ENCODE measurements at places on chromosomes 13 and 19.
A peak's percentile ranks its signal among the peaks of the same experiment; 100 is the strongest.

- no peak for DNase-seq
Observed at GRCh38 chr19:16836115-16837034, 7.2 kb downstream of the SIN3B start.

DNA sequence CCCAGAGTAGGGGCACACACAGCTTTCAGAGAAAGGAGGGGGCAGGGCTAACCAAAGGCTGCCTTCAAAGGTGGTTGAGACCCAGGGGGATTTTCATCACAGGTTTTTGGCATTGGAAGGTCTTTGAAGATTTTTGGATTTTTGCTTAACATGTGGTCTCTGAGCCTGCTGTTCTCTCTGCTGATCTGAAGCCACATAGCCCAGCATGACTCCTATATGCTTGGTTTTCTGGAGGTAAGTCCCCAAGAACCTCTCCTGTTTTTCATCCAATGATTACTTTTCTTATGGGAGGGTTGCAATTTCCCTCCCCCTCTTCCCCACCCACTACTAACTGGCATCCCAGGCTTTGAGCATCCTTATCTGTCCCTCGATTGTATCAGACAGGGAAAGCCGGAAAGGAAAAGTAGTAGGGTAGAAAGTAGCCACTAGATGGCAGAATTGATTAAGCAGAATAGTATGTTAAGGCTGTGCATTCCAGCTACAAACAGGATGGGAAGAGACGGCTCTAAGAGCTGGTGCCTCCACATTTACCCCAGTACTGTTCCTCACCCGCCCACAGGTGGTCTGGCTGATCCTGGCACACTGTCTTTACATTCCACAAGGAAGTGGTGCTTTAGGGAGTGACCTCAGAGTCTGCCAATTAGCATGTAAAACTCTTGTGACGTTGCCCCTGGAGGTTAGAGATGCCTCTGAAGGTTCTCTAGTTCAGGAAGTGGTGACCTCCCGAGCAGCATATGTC, 218.9 kb upstream of the EDNRB start:
- no peak for DNase-seq

DNA sequence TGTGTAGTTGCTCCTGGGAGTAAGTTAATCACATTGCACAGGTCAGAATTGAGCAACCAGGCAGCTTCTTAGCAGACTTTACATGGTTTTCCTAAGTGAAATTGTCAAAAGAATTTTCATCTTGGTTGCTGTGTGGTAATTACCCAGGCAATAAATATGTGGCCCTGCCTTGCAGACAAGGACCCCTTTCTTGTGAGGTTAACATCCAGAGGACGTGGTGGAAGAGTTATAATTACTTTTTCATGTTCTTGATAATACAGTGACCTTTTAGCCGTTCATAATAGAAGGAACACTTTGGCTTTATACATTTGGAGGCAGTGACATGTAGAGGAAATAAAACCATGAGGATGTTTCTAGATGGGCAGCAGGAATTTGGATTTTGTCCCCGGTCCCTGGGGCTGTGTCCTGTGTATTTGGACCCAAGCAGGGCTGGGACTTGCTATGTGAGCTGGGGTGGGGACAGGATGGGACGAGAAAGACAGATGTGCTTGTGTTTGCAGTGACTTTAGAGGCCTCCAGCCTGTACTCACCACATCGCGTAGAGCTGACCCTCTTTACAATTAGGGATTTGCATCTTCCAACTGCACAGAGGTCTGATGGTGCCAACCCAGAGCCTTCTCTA, 156.2 kb downstream of the STK24 start:
- no peak for DNase-seq

- DNase-seq: no peak
Observed at GRCh38 chr13:31756346-31756745, 17.0 kb downstream of the RXFP2 start.

- no peak for DNase-seq
Observed at GRCh38 chr13:93230261-93230855, 3.8 kb downstream of the GPC6 start.

DNA sequence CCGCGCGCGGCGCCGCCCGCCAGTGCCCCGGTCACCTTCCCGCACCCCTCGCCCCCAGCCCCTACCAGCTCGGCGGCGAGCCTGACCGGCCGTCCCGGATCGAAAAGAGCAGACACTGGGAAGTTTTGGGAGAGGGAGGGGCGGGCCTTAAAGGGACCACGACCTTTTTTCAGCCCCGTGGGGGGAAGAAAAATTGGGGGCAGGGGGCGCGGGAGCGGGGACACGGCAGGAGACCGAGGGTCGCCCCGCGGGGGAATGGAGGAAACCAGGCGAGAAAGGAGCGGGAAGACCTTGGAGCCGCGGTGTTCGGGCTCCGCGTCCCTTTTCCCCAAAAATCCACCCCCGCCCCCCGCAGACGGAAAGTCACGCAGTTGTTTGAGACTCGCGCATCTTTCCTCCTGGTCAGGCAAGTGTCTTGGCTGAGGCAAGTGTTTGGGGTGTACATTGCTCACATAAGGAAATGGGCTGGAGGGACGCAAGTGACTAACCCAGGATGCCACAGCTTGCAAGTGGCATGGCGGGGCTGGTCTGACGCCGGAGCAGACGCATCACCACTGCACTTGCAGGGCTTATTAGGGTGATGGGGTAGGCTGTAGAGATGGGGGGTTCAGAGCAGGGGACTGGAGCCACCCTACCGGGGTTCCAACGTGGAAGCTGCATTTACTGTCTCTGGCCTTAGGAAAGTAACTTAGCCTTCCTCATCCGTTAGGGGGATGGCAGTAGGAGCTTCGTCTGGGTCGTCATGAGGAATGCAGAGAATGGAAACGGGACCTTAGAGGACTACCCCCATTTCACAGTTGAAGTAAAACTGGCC, 2.7 kb upstream of the HNRNPL start:
- peak; percentile 54 for DNase-seq

GRCh38 chr19:53045536-53045935, 996 bp downstream of the ERVV-2 start:
- DNase-seq: no peak

DNA sequence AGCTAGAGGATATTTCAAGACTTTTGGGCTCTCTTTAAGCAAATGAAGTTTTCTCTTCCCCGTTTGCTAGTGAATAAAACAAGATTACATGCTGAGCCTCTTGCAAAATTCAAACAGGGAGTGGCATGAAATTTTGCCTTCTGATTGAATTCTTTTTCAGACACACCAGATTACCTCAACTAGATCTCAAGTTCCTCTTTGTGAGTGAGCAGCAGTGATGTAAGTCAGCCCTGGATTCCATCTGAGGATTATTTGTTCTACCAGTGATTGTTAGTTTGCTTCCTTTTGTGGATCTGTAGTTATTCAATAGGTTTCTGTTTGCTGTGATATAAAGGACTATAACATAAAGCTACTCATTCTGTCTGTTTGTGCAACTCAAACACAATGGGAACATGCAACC, 407.7 kb downstream of the LMO7 start:
- DNase-seq: no peak

- DNase-seq: no peak
Observed at GRCh38 chr19:31450696-31451095, 101.5 kb upstream of the TSHZ3 start.

GRCh38 chr13:54368387-54368786, 1339.8 kb downstream of the OLFM4 start:
- no peak for DNase-seq

DNA sequence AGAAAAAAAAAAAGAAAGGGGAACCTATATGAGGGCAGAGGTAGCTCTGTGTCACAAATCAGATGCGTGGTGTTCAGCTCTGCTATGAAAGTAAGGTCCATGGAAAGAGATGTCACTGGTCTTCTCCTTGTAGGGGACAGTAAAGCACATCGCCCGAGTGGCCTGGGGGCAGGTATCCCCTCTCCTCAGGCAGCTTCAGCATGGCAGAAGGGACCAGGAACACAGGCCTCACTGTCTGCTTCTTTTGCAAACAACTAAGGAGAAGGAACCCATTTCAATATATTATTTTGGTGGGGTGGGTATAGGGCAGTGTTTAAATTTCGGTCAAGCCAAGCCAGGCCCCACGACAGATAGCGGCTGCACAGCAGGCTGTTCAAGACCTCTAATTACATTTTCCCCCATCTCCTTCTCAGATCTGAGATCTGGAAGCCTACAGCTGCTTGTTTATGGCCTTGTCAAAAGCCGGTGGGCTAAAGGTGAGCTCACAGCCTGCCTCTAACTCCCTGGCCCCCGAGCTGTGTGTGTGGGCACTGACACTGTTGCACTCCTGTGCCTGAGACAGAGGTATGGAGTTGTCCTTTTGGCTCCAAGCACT, 72.8 kb downstream of the HSPH1 start:
- DNase-seq: no peak

- DNase-seq: no peak
Observed at GRCh38 chr19:30178721-30179402, 193.3 kb upstream of the ZNF536 start.

DNA sequence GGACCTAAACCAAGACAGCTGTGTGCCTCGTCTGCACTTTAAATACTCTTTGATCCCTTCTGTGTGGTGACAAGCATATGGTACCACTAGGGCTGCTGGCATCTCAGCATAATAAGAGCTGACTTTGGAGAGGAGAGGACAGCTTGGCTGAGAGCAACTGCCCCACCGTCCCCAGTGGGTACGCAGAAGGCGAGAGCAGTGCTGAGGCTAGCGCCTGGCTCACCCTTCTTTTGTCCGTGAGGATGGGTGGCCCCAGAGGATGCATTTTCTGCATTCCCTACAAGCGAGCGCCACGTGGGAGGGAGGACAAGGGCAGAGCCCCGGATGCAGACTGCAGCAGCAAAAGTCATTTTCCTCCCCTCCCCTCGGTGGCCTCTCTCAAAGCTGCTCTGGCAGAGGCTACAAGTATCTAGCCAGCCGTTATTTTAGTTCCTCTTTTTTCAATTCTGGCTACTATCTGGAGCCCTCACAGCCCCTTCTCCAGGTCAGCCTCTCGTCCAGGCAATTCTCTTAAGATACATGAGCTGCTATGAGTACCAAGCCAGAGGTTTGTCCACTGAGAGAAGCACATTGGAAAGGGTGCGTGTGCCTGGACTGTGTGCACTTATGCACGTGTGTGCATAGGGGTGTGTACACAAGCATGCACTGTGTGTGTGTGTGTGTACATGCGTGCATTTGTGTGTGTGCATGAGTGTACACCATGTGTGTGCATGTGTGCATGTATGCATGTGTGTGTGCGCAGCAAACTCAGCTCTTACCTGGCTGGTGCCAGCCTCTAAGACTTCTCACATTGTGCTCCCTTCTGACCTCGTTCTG, 51.3 kb downstream of the RAB20 start:
- DNase-seq: no peak

DNA sequence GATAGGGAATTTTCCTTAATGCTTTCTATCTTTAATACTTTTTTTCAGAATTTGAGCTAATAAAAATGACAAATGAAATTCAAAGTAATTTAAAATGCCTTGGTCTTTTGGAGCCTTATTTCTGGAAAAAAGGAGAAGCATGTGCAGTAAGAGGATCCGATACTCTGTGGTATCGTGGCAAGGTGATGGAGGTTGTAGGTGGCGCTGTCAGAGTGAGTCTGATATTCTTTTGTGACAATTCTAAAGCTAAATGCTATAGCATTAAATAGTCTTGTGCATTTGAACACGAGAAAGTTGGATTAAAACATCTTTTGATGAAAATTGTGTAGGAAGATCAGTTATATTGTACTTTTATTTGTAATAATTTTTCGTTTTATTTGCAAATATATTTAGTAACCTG, 95.0 kb downstream of the RNF17 start:
- DNase-seq: no peak

DNA sequence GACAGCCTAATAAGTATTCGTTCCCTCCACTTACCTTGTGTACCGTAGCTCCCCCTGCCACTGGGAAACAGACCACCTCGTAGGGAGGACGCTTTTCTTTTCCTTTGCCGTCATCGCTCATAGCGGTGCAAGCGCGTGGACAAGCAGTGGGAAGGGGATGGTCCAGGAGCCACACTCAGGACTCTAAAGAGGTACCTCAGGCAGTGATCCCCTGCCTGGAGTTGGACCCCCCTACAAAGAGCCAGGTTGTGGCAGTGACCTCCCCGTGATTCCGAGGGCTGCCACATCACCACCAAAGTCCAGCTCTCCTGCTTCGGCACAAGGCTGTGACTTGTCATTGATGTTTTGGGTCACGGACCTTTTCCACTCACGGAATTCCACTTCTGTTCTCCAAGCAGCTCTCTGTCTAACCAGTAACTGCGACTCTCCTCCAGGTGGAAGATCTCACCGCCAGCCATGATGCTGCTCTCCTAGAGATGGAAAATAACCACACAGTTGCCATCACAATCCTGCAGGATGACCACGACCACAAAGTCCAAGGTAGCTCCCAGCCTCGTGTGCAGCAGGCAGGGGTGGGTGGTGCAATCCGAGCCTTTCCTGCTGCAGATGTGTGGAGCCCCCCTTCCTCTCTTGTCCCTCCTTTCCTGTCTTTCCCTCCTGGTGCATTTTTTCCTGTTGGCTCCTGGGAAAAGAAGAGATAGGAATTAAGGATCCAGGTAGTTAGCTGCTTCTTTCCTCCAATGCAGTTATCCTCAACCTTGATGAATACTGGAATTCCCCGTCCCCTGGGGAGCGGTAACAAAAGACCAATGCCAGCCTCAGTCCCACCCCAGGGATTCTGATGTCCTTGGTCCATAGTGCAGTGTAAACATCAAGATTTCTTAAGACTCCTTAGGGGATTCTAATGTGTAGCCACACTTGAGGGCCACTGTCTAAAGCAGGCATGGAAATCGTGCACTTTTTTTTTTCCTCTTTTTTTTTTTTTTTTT, 107.7 kb downstream of the SLC7A1 start:
- DNase-seq: no peak

GRCh38 chr13:24648983-24649687, 31.1 kb upstream of the ATP12A start:
- DNase-seq: no peak

GRCh38 chr19:40671404-40671803, 19.0 kb downstream of the NUMBL start:
- DNase-seq: no peak

GRCh38 chr19:57570707-57571106, 8.0 kb downstream of the ZNF416 start:
- DNase-seq: no peak

GRCh38 chr13:106001443-106001842, 534.0 kb downstream of the EFNB2 start:
- DNase-seq: no peak

DNA sequence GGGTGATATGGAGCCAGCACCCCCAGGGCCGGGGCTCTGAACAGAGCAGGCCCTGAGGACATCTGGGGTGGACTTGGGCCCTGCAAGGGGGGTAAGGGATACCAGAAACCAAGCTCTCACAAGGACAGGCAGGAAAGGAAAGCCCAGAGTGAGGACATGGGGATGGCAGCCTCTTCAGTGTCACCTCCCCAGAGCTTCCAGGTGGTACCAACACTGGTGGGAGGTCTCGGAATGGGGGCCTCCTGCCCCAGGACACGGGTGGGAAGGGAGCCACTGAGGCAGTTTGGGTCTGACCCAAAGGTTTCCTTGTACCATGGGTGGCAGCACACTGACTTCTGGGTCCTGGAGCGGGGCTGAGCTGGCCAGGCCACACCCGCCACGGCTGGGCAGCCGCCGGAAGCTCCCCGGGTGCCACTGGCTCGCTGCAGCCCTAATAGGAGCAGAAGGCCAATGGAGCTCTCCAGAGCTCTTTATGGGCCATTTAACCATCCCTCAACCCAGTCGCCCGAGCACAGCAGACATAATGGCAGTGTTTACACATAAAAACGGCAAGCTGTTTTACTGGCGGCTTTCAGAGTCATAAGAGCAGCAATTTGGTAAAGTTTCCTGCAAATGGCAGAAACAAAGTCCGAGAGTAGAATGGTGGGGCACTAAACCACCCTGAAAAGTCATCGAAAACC, 59.3 kb downstream of the PEPD start:
- no peak for DNase-seq
